Left cardiac atrium (tissue), 4 donors: ENCODE measurements at places on chromosomes 1 and 21. TPM values are rescaled to one million over a fixed set of nuclear protein-coding genes. Genes with fewer than 3 reads are reported as not detected.

OR10R2 gene
- total RNA-seq = not detected

ESPN gene
- total RNA-seq = 0.42 TPM

CRABP2 gene
- 1.5 TPM for total RNA-seq

FNDC5 gene
- total RNA-seq = 74.3 TPM

ADAM30 gene
- not detected for total RNA-seq

CFAP74 gene
- not detected for total RNA-seq

OPRD1 gene
- not detected for total RNA-seq

DCST1 gene
- total RNA-seq = not detected
